ENCODE measurements at places on chromosomes 3 and 15.
A peak's percentile ranks its signal among the peaks of the same experiment; 100 is the strongest.

- DNase-seq: no peak
Measured at GRCh38 chr3:107456501-107456900, 66.3 kb upstream of the BBX start.

GRCh38 chr15:70196372-70197316 is 98.9 kb upstream of the TLE3 start:
- no peak for DNase-seq

DNA sequence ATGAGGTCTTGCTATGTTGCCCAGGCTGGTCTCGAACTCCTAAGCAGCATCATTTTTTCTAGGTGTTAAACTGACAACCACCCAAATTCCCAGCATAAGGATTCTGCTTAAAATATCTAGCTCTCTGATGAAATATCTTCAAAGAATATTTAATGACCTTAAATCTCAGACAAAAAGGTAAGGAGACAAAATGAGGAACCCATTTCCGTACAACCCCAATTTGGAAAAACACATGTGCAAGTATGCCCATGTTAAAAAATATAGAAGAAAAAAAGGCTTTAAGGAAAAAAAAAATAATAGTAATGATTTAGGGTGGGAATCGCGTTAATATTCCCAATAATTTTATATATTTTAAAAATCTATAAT is 1.4 kb upstream of the SACM1L start:
- peak; percentile 37 for DNase-seq

DNA sequence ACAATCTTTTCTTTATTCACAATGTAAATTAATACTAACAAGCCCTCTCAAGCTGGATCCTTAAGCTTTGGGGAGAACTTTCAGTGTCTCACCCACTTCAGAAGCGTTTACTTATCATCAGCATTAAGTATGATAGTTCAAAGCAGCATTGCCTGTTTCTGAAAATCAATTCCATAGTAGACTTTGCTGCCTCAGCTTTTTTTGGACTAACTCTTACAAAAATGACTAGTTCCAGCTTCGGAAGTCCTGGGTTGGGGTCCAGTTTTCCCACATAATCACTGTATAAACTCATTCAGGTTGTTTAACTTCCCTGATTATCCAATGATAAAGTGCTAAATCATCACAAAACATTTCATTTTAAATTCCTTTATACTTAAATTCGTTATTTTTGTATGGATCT is 114.4 kb downstream of the NR2F2 start:
- DNase-seq: no peak

GRCh38 chr3:186284661-186285060 is 77.4 kb downstream of the DGKG start:
- no peak for DNase-seq

DNA sequence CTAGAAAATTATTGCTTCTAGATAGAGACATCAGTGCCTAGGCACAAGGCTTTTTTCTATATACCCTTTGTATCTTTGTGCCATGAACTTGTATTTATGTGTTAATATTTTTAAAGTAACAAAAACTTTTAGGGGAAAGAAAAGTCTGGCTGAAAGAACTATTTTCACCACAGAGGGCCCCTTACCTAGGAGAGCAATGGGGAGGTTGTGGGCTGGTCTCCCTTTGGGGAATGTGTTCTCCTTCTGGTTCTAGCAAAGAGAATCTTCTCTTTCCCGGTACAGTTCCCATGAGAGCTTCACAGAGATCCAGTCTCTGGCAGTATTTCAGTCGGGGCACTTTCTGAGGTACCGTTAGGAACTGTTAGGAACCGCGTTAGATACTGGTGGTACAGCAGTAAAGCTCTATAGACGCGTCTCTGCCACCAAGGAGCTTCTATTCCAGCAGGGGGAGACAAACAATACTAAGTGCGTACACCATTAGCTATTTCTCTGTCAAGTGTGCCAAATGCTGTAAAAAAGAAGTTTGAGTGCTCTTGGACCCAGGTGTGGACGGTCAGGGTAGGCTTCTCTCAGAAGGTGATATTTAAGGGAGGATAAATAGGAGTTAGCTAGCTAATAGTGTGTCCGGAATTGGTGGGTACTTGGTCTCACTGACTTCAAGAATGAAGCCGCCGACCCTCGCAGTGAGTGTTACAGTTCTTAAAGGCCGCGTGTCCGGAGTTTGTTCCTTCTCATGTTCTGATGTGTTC is 4.6 kb upstream of the EPB42 start:
- DNase-seq: peak; percentile 96

- no peak for DNase-seq
Measured at GRCh38 chr3:155080692-155081091, 573 bp downstream of the MME start.

DNA sequence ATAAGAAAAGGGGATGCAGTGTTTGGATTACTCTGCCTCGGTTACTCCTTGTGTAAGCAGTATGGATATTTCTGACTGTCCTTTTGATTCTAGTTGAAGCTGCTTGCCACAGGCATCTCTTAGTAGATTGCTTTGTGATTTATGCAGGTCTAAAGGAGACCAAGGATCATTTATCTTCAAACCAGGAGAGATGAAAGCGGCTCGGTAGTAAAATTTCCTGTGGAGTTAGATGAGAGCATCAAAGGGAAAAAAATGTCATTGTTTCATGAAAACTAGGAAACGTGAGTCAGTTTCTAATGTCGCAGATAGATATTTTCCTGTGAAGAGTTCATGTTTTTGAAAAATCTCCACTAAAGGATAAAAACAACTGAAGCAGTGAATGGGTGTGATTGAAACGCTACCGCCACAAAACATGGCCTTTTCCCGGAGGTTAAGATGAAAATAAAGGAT is 254.0 kb upstream of the TBL1XR1 start:
- no peak for DNase-seq

DNA sequence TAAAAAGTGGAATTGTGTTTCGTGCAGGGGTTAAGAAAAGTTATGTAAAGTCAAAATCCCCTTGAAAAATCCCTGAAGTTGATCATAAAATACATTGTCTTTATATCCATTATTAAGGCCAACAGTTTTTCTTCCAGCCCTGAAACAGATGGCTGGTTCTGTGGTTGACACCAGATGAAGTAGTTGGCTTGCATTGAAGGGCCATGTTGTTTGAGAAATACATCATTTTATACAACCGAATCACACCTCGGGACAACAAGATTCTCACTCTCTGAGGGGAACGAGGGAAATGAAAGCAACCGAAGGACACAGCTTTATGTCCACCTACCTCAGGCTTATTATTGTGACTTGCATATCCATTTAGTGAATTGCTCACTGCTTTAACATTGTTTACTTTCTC is 126.0 kb upstream of the MITF start:
- DNase-seq: no peak

GRCh38 chr3:100563228-100563627 is 46.2 kb upstream of the ADGRG7 start:
- DNase-seq: no peak

DNA sequence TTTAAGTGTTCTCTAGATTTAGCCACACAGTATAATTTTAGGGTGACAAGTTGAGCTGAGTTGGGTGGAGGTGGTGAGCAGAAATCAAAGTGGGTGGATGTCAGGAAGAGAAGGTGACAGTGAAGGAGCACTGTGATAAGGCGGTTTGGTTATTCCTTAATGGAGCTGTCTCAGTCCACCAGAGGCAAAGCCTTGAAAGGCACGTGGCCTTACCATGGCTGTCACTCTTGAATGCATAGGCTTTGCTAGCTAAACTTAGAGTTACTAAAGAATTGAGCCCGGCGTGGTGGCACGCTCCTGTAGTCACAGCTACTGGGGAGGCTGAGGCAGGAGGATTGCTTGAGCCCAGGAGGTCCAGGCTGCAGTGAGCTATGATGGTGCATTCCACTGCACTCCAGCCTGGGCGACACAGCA is 560 bp upstream of the TTLL13 start:
- DNase-seq: no peak

DNA sequence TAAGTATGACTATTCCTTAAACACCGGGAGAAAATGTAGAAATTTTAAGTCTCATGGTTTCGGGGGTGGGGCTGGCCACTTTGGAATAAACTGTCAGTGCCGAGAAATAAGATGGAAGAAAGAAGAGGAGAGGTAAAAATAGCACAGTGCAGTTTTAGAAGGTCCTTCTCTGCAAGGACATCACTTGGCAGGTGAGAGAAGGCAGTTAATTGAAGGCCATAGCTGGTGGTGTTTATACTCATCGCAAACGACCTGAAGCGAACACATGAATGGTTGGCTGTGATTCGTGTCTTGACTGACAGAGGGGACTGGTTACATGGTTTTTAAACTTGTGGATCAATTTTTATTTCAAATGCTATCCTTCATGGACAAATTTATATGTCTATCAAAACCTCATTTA is 54.9 kb upstream of the SENP5 start:
- no peak for DNase-seq

Data from hematopoietic multipotent progenitor cell treated with erythropoietin and hydrocortisone succinate and interleukin-3 and kit ligand, for 6 days (in vitro differentiated cells).